ENCODE measurements at places on chromosomes 1 and 21. TPM values are rescaled to one million over a fixed set of nuclear protein-coding genes. Genes with fewer than 3 reads are reported as not detected.

GRCh38 chr1:157766792-157767191 is 10.1 kb downstream of the FCRL2 start:
- no peak for DNase-seq

GRCh38 chr1:200099040-200099439 is 71.5 kb downstream of the NR5A2 start:
- no peak for DNase-seq

GRCh38 chr1:84286071-84286470 is 15.4 kb upstream of the SAMD13 start:
- no peak for DNase-seq

DNA sequence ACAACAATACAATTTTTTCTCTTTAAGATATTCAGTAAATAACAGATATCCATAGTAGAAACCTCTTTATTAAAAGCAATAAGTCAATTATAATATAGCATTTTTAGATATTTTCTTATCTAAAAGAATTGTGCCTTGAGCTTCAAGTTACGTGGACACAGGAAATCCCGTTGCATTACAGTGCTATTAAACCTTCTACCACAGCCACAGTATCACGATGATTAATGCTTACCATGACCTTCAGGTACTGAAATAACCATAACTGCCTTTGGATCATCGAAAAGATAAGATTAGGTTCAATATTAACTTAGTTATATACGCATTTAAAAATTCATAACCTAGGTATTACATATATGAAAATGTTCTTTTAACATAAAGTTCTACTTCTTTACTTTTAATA is 17.9 kb downstream of the B3GALNT2 start:
- peak; percentile 40 for DNase-seq

GRCh38 chr1:78142736-78143135 is 97.0 kb downstream of the GIPC2 start:
- DNase-seq: no peak

DNA sequence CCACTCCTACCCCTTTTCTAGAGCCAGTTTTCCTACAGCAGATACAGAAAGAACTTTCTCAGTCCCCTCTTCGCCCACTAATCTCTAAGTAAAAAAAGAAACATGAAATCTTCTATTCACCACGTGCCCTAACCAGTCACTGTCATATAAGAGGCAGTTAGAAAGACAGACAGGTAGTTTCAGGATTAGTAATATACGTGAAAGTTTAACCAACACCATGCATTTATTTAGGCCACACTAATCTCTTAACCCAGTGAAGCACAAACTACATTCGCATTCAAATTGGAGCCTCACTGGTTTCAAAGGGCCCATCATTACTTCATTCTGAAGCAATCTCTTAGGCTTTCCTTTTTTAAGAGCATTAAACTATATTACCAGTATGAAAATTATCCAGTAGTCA is 10.1 kb downstream of the GPATCH2 start:
- no peak for DNase-seq

DNA sequence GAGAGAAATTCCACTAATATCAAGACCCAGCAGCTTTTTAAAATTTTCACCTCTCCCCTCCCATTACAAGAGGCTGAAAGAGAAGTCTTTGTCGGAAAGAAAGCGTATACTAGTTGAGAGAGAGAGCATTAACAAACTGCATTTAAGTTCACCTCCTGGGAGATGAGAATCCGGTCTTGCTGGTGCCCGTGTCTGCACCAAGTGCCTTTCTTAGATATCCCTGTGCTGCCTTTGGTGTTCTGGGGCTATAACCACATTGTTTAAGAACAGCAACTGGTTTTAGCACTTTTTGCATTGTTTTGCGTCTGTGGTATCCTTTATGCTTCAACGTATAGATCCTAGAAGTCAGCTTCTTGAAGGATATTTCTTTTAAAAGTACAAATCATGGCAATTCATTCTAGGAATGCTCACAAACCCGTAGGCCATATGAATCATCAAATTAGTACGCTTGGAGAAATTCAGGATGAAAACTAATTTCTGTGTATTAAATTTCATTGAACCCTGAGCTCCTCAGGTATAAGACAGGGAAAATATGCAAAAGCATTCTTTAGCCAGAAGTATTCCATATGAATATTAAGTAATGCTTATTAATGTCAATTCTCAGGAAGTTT is 3.4 kb upstream of the RPE65 start:
- no peak for DNase-seq

DNA sequence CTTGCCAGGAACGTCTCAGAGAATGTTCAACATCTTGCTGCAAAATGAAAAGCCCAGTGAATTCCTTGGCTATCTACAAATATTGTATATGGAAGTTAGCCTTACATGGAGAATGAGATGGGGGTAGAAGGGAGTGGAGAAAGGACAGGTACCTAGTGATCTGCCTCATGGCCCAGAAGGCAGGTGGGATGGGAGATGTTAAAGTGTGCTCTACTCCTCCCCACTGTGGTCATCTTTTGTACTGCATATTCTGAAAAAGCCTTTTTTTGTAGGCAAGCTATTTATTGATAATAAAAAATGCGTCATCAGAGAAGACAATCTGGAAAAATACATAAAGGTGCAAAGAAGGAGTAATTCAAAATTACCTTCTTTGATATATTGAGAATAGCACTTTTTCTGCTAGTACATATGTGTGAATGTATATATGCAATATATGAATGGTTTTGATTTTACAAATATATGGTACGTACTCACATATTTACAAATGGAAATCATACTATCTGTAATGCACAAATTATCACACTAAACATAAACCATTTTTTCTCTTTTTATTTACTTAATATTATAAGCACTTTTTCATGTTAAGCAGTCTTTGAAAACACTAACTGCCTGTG is 19.1 kb upstream of the SLC5A9 start:
- DNase-seq: peak; percentile 36

DNA sequence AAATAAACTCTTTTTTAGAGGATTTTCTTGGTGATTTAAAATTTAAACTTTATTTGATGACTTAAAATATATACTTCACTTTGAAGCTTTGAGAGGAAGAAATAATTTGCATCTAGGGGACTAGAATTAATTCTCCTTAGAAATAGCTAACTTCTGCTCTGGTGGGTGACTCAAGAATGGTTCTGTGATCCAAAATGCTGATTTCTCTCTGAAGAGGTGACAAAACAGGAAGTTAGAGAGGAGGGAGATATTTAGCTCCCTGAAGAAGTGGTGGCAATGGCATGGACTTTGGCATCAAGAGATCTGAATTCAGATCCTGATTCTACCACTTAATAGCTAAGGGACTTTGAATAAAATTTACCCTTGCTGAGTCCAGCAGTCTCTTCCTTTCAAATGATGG is 125.8 kb upstream of the ATP1B1 start:
- DNase-seq: no peak

GRCh38 chr1:70156529-70157120 is 48.8 kb downstream of the LRRC40 start:
- DNase-seq: no peak

DNA sequence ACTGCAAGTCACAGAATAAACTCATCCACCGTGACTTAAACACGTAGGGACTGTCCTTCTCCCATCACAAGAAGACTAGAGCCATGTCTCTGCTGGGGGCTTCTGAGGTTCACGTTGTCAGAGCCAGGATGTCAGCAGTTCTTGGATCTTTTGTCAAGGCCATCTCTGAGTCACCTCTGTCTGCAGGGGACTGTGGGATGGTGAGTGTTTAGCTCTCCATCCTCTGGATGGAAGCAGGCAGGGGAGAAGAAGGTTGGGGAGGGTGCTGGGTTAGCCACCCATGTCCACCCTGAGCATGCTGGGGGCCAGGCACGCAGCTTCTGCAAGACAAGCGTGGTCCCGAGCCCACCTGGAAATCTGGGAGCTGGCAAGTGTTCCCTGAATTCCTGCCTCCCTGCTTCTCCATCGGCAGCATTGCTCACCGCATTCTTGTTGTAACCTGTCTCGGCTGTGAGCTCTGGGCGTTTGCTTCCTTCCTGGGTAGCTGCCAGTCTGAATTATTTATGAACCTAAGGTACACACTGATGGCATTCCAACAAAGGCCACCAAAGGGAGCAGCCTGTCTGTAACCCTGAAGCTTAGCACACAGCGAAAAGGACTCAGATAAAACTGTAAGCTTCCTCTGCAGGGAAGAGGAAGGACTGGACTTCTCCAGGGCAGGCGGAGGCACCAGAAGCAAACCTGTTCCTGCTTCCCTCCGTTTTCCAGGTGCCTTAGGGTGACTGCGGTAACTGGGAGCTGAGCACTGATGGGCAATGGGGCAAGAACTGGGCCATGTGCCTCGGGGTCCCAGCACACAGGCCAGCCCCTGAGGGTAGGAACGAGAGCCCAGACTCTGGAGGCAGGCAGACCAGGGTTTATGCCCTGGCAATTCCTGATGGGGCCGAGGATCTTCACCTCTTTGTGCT is 88.6 kb downstream of the RIPK4 start:
- DNase-seq: peak; percentile 33

DNA sequence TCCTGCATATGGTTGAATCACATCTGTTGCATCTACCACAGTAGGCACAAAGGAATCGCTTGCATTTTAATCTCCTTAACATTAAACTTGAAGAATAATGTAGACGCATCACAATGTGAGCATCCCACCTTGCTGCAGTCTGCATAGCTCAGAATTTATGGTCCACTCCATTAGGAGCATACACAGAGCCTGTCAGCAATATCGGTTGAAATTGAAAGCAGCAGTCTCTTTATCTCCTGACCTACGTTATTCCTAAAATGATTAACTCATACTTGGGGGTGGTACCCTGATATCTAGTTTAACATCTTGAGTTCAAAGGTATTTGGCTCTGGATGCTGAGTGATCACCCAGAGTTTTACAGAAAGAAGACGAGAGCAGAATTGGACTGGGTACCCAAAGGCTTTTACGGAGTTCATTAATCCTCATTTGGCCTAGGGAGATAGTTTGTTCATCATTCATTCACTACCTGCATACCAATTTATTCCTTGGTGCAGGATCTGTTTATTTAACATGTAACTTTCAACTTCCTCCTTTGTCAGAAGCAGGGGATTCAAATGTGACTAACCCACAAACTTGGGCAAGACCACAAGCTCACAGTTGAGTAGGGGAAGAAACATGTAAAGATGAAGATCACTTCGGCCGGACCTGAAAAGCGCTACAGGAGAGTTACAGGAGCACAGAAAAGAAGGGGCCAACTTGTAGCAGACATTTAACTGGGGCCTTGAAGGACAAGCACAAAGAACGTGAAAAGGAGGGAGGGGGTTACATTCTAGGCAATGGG is 187.9 kb downstream of the DAB1 start:
- DNase-seq: no peak

GRCh38 chr1:81756872-81757271 is 43.9 kb upstream of the ADGRL2 start:
- peak; percentile 3 for DNase-seq

DNA sequence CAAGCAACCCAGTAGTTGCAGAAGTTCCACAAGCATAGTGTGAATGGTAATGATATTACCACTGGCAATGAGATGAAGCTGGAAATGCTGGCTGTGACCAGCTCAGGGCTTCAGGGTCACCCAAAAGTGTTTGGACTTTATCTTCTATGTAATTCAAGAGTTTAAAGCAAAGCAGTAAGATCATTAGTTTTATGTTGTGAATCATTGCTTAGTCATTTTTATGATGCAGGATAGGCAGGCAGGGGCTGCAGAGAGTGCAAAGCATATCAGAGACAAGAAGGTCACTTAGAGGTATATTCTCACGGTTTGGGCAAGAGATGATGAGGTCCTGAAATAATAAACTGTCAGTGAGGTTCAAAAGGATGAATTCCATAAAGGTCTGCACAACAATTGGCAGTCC is 147.4 kb downstream of the OLFM3 start:
- DNase-seq: no peak

GRCh38 chr1:150765296-150765976 is at the start of gene CTSS:
Gene CTSS, minus strand, starts transcription at chr1:150765778. Its CDS starts 1,015 bp downstream, at chr1:150764763.
- peak; percentile 44 for DNase-seq

DNA sequence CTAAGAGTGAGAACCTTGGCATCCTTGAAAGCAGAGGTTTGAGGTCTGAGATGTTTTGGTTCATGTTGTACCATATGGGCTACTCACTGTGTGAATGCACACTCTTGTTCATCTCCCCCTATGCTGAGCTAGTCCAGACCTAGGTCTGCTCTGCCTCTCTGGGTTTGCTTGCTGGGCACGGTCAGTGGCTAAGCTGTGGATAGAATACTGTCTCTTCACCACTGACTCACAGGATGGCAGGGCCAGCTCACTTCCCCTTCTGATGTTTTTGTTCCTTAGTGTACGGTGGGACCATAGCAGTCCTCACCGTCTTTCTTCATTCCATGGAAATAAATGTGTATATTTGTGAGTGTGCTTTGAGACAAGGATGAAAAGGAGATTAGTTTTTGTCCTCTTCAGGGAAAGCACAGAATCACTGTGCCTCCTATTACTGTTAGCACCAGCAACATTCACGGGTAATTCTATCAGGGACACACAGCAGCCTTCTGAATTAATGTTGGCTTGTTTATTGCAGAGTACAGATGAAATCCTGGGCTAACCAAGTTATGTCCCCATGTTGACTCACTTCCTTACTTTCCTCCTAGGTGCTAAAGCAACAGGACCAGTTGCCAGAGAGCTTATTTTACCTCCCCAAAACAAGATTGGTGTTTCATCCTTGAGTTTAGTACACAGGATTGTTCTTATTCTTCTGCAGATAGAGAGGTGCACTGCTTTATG is 56.9 kb upstream of the IVNS1ABP start:
- peak; percentile 93 for DNase-seq

GRCh38 chr1:104266612-104267011 is 516.9 kb downstream of the AMY1C start:
- DNase-seq: no peak

- peak; percentile 49 for DNase-seq
These were observed 1.2 kb downstream of the DHRS3 start for GRCh38 chr1:12616709-12617373.

- DNase-seq: no peak
These were observed 41.8 kb upstream of the PWP2 start for GRCh38 chr21:44065428-44065827.

GRCh38 chr1:241592273-241592958 is 47.8 kb downstream of the CHML start:
- no peak for DNase-seq

- no peak for DNase-seq
These were observed 56.0 kb upstream of the NBPF3 start for GRCh38 chr1:21383785-21384401.

ITLN2 gene
- total RNA-seq: not detected

AQP10 gene
- not detected for total RNA-seq

OR2L8 gene
- not detected for total RNA-seq

LY9 gene
- total RNA-seq: not detected

GCSAML gene
- total RNA-seq: not detected

SYNC gene
- total RNA-seq: 11.3 TPM

CELA3A gene
- total RNA-seq: not detected

OR2T33 gene
- total RNA-seq: not detected

ADAM30 gene
- not detected for total RNA-seq

TNFRSF1B gene
- 8.7 TPM for total RNA-seq

Measured in lung microvascular endothelial cell (primary cell).